Activated CD4-positive, alpha-beta T cell treated with anti-CD3 and anti-CD28 coated beads, Interleukin-2, Interleukin-4, amounts not matched to agents 100 ng/mL and 50 ng/mL, durations not matched to agents 16 hours and 8 hours (primary cell): ENCODE measurements at places on chromosomes 4 and X.

- DNase-seq, result no peak
Observed at GRCh38 chr4:54144661-54145171, 44.8 kb downstream of the GSX2 start.

DNA sequence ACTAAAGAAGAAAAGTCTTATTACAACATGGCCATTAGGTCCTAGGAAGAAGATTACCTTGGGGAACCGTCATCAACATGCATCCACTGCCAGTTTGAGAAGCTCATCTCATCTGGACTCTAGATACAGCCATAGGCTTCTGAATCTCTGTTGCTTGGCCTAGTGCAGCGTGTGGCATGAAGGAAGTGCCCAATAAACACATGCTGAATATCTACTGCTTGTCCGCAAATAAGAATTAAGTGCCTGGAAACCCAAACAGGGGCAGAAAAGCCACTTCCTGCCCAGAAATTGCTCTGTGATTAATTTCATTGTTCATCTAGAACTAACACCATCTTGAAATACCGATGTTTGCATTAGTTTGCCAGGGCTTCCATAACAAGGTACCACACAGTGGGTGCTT, 241.1 kb upstream of the KLF3 start:
- no peak for DNase-seq

DNA sequence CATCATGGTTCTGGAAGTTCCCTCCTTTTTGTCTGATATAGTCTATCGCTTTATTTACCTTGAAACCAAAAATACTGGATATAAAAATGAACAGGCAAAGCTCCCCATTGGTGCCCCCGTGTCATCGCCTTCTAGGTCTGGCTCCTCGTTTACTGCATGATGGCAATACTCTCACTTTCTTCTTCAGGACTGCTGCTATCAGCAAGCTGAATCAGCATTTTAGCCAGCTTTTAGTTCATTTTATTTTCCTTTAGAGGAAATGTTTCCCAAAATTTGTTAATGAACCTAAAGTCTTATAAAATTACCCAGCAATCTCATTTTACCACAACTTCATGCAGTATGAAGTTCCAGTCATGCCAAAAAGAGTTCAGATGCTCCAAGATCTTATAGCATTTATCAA, 80.5 kb downstream of the ZIC3 start:
- DNase-seq, result no peak

GRCh38 chr4:102787096-102787881, 26.5 kb upstream of the MANBA start:
- DNase-seq, result no peak

DNA sequence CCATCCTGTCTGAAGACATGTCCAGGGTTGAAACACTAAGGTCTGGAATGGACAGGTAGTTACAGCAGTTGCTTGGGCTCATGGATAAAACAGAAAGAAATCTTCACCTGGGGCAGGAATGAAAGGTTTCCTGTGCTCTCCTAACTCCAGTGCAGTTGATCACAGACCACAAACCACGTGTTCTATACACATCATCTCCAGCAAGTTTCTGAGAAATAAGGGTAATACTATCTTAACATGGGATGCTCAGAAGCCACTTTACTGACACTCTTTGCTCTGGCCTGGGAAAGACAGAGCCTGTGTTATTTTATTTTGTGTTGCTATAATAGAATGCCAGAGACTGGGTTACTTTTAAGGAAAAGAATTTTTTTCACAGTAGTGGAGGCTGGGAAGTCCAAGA, 16.0 kb downstream of the MAGEB10 start:
- no peak for DNase-seq

- no peak for DNase-seq
Observed at GRCh38 chrX:29890646-29891200, 324.6 kb upstream of the MAGEB2 start.

DNA sequence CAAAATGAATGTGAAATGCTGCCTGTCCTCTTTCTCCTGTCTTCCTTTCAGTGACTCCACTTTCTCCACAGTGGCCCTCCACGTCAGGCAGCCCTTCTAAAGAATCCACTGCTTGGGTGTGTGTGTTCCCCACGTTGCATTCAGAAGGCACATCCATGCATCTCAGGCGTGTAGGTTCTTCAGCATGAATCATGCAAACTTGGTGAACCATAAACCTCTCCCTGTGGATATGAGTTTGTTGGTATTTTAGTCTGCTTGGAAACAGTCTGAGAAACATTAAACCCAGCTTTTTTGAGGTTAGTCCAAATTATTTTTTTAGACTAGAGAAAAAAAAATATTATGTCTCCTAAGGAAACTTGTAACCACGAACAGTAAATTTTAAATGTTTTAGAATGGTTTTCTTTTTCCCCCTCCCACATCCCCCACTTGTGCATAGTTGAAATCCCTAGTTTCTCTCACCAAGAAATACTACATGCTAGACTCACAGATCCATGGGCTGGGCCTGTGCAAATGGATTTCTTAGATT, 251.6 kb downstream of the CBR4 start:
- no peak for DNase-seq

DNA sequence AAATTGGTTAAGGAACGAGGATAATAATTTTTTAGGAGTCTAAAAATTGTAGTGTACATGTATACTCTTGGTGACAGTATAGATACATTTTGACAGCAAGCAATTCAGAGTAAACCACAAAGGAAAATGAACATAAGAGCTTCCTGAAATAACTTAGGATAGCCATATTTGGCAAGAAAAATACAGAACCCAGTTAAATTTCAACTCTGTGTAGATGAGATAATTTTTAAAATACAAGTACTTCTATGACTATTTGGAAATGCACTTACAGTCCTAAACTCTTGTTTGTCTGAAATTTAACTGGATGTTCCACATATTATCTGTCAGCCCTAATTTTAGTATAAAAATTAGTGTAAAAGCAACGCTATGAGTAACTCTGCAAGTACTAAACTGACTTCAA, 124.4 kb upstream of the PCDH18 start:
- no peak for DNase-seq

- no peak for DNase-seq
Observed at GRCh38 chrX:20664774-20665173, 398.1 kb upstream of the RPS6KA3 start.

- no peak for DNase-seq
Observed at GRCh38 chr4:15901998-15902397, 36.5 kb downstream of the FGFBP1 start.

DNA sequence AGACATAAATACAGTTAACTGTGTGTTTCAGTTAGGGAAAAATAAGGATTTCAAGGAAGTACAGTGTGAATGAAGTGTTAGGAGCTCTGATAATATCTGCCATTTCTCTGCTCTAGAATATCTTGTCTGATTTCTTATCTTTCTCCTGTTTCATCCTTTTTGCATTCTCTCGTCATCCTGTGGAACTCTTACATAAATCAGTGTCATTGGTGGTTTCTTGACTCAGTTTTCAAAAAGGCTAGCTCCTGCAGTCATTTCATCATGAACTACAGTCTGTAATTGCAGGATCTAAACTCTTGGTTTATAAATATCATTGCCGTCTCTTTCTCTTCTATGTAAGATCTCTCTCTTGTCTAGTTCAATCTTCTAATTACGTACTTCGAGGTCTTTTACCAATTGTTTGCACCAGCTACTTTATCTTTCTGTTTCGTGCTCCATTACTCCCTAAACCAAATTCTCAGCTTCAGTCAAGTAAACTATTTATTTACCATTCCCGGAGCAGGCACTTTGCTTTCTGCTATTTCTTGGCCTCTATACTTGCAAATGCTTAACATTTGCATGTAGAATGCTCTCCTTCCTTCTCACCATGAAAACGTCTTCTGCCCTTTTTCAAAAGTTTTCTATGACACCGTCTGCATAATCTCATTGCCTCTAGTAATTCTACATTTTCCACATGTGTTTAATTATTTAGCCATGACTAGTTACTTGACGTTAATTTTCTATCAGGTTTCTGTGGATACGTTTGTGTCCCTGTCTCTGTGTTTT, 294.0 kb downstream of the TENM3 start:
- no peak for DNase-seq

DNA sequence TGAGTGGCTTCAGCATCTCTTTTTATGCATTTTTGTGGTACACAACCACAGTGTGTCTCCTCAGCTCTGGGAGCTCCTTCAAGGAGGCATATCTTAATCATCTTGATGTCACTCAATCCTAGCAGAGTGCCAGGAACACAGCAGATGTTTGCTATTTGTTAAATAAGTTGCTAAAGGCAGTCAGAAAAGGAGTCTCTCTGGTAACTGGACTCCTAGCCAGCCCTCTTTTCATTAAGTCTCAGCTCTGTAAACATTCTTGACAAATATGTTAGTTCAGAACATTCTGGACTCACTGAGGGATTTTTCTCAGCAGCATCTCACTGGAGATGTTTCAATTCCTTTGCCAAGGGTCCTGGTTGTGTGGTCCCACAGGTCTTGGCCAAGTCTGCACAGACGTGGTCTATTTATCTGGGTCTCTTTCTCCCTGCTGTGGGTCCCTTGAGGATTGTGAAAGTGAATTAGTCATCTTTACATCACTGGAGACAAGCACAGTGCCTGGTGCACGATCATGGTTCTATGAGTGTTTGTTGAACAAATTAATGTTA, 20.3 kb upstream of the FAM9C start:
- DNase-seq, result no peak
